ENCODE measurements at places on chromosomes 11 and 22. TPM values are rescaled to one million over a fixed set of nuclear protein-coding genes. Genes with fewer than 3 reads are reported as not detected.

Gene ACRV1
- not detected for total RNA-seq

Gene BLID
- total RNA-seq = 0.35 TPM

Gene TSGA10IP
- not detected for total RNA-seq

Gene IGF2
- total RNA-seq = 79.9 TPM

Gene BDNF
- total RNA-seq = 4.0 TPM

Gene TIGD3
- 1.0 TPM for total RNA-seq

All from Right ventricle myocardium superior (tissue), 1 donor.